AG09319 (cell line): ENCODE measurements at places on chromosomes 7 and 10.

DNA sequence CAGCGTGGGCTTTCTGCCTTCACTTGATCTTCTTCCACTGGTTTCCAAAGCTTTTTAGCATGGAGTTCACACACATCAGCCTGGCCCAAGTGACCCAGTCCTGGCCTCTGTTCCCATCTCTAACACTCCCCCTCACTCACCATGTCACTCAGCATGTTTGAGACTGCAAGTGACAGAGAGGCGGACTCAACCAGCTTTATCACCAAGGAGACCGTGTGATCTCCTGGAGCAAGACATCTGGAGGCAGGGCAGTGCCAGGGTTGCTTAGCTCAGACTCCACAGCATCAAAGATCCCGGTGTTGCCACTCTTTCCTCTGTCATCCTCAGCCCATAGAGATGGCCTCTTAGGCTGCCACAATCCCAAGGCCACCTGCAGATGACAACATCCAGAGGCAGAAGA is 39.4 kb downstream of the FAM241B start:
- DNase-seq: no peak

- DNase-seq: no peak
These were observed 372.0 kb upstream of the C7orf33 start for GRCh38 chr7:148218603-148219002.

DNA sequence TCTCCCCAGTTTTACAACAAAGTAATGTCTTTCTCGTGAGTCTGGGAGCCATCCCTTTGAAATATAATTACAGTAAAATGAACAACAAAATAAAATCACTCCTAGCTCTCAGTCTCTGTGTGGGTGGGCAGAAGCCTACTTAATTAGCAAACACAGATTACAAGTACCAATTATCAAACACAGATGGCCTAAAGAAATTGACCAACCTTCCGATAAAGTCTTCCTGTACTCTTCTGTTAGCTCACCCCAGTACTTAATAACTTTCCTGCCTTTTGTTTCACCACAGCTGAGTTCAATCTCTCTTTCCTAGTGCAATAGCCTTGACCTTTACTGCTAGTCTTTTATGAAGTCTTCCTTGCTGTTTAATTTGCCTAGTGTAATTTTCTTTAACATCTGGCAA is 719.2 kb upstream of the MBL2 start:
- DNase-seq: no peak

- DNase-seq: no peak
These were observed 53.8 kb upstream of the PFKFB3 start for GRCh38 chr10:6148908-6149307.

GRCh38 chr10:61832866-61833481 is 68.5 kb upstream of the ARID5B start:
- no peak for DNase-seq

DNA sequence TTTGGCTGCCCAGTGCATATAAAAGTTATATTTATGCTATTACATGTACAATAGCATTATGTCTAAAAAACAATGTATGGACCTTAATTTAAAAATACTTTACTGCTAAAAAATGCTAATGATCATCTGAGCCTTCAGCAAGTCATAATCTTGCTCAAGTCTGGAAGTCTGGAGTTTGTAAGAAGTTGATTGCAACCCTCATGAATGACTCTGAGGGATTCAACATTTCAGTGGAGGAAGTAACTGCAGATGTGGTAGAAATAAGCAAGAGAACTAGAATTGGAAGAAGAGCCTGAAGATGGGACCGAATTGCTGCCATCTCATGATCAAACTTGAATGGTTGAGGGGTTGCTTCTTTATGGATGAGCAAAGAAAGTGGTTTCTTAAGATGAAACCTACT is 13.0 kb upstream of the ADAMTS14 start:
- DNase-seq: no peak

- no peak for DNase-seq
These were observed 80.8 kb upstream of the ADAM12 start for GRCh38 chr10:126468876-126469643.
